Left ventricle myocardium superior (tissue), 1 donor: ENCODE measurements at places on chromosomes 2 and 18. TPM values are rescaled to one million over a fixed set of nuclear protein-coding genes. Genes with fewer than 3 reads are reported as not detected.

PAIP2B gene
- 78.1 TPM for total RNA-seq

EML6 gene
- total RNA-seq, result 0.59 TPM

DSG1 gene
- 0.77 TPM for total RNA-seq

DNA sequence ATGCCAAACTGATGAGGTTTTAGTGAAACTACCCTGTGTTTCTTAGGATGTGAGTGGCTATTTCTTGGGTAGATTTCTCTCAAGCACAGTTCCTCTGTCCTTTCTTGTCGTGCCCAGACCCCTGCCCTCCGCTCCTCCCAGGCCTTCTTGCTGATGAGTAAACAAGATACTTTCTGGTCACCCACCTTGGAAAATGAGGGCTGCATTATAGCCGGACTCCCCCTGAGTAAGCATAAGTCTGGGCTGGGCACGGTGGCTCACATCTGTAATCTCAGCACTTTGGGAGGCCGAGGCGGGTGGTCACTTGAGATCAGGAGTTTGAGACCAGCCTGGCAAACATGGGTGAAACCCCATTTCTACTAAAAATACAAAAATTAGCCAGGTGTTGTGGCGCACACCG is 58.5 kb downstream of the MEX3C start:
- DNase-seq, result no peak

DNA sequence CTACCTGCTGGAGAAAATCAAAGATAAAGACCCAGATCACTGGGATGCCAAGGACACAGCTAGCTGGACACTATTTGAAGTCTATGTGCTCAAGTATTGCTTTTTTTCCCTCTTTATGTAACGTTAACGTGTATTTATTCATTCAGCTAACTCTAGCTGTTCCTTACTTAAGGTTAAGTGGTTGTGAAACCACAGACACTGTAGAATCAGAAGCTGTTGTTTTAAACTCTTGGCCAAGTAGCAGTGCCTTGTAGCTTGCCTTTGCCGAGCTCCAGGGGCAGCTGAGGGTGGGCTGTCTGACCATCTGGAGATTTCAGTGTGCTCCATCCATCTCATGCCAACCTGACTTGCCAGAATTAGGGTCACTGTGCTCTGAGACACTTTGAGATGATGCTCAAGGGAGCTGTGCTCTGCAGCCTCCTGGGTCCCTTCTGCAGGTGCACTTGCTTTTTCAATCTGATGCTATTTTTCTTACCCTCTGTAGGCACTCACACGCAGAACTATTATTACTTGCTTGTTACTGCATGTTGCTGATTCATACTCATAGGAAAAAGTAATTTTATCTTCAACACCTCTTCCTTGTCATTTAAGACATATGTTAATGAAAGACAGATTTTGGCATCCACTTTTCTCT is 116.2 kb downstream of the METTL8 start:
- no peak for DNase-seq

GRCh38 chr18:35564795-35565453 is 16.6 kb upstream of the GALNT1 start:
- DNase-seq, result no peak

- DNase-seq, result no peak
These were observed 569 bp downstream of the TMX3 start for GRCh38 chr18:68714366-68714711.

GRCh38 chr2:85566265-85566664 is 5.0 kb upstream of the GGCX start:
- no peak for DNase-seq

DNA sequence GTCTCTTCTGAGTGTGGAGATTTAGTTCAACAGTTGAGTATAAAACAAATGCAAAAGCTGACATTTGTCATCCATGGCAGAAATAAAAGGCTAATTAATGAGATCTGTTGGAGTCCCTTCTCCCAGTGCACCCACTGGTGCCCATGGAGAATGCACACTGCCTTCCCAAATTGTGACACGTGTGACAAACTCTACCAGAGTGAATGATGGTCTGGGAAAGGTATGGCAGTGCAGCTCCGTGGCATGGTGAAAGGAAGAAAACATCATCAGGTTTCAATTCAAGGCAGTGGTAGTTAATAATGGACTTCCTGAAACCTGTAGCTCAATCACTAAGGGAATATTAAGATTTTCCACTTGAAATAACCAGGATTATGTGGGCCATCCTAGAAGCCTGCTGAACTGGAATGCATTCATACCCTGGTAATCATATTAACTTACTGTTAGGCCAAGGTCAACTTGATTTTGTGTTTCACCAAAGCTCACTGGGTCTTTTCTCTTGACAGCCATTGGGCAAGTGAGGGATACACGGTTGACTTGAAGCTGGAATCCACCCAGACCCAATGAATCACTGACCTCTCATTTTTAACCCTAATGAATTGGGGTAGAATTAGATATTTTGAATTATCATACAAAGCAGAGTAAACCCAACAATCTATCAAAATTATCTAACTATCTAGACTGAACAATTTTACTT is 167.6 kb downstream of the AFF3 start:
- no peak for DNase-seq

GRCh38 chr2:230956827-230957755 is 32.0 kb upstream of the GPR55 start:
- peak; percentile 69 for DNase-seq

DNA sequence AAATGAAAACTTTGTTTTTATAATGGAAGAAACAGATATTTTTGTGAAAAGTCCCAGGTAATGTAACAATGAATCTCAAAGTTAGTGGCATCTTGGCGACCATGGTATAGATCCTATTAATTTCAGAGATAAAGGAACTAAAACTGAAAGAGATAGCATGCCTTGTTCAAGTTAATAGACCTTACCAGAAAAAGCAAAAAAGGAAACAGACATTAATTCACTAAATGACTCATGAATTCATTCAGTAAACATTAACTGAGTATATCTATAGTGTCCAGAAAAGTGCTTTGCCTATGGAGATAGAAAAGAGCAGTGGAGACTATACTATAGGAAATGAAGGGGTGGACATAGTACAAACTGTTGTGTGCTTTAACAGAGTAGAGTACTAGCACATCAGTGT is 763.3 kb downstream of the TRIB2 start:
- no peak for DNase-seq

DNA sequence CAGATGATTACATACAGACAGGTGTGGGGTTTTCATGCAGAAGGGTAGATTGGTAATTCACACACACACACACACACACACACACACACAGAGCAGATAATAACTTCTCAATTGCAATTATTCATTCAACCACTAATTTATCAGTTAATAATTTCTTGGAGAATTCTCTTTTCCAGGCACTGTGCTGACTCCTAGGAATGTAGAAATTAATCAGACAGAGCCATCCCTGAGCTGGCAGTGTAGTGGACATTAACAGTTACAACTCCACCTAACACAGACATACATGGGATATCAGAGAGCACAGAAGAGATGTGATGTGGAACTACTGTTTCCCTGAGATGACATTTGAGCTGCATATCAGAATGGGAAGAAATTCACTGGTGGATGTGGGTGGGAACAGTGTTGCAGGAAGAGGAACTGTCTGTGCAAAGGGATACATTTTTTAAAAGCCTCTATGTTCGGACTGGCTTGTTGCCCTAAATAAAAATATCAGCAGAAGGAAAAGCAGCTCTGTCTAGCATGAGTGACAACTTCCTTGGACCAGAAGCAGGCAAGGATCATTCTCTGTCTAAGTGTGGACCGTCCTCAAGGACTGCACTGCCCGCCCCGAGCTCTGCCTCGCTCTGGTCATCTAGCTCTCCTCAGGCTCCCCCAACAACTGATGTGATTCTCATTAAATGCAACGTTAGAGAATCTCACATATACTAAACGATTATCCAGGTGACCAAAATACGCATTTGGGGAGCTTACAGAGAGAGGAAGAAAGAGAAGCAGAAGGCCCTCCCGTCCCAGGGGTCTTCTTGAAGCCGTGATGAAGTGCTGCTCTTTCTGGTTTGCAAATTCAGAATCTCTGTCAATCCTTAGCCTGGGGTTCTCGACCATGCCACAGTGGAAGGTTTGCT is 173.4 kb upstream of the TRIB2 start:
- DNase-seq, result peak; percentile 28
